ENCODE measurements at places on chromosomes 3 and 15.

DNA sequence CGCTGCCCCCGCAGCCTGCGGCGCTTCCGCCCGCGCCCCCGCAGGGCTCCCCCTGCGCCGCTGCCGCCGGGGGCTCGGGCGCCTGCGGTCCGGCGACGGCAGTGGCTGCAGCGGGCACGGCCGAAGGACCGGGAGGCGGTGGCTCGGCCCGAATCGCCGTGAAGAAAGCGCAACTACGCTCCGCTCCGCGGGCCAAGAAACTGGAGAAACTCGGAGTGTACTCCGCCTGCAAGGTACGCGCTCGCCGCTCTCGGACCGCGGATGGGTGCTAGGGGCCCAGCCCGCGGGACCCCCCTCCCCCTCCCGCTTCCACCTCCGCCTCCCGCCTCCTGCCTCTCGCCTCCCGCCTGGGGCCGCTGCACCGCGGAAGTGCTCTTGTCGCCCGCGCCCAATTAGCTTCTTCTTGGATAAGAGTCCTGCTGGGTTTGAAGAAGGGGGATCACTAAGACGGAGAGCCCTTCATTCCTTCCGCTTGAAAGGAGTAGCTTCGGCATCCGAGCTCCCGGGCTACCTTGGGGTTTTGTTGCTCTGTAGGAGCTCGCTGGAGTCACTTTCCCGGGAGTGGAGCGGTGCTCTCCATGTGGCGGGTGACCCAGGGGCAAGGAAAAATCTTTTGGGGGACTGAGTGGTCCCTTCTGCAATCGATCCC, 426 bp downstream of the KAT2B start:
- DNase-seq, result peak; percentile 85

GRCh38 chr3:46539443-46540005, 26.6 kb downstream of the LRRC2 start:
- DNase-seq, result no peak

- no peak for DNase-seq
Measured at GRCh38 chr3:188832961-188833721, 338.6 kb upstream of the TPRG1 start.

DNA sequence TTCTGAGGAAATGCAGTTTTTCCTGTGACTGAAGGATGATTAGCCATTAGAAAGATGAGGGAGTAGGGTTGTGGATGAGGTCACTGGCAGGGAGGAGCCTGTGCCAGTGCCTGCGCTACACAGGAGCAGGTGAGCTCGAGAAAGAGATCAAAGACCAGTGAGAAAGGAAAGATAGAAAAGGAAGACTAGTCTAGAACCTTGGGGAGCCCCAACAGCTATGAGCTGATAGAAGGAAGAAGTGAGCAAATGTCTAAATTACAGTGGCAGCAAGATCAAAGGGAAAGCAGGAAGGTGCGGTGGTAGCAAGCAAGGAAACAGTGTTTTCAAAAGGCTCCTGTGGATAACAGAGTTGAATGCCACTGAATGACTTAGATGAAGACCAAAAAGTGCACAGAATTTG, 39.6 kb downstream of the LNP1 start:
- no peak for DNase-seq

GRCh38 chr3:13229273-13229949, 156.2 kb upstream of the IQSEC1 start:
- no peak for DNase-seq

GRCh38 chr3:10459954-10460754, 45.2 kb downstream of the ATP2B2 start:
- DNase-seq, result peak; percentile 16

- no peak for DNase-seq
Measured at GRCh38 chr3:23086331-23086730, 116.8 kb upstream of the UBE2E2 start.

DNA sequence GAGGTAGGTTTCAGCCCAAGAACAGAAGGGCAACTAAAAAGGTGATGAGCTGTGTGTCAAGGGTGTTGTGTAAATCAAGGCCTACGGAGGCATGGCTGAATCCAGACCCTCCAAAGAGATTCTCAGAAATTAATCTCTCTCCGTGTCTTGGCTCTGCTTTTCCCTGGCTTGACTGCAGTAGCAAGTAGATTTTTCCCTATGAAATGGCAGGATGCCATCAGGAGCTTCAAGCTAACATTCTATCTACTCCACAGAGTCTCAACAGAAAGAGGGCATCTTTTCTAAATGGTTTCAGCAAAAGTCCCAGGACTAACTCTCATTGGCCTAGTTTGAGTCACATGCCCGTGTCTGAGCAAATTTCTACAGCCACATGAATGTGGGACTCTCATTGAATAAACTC, 58.3 kb downstream of the LSM3 start:
- DNase-seq, result no peak

- DNase-seq, result no peak
Measured at GRCh38 chr15:38154837-38155236, 97.8 kb upstream of the SPRED1 start.

- no peak for DNase-seq
Measured at GRCh38 chr3:29338377-29338776, 57.5 kb downstream of the RBMS3 start.

DNA sequence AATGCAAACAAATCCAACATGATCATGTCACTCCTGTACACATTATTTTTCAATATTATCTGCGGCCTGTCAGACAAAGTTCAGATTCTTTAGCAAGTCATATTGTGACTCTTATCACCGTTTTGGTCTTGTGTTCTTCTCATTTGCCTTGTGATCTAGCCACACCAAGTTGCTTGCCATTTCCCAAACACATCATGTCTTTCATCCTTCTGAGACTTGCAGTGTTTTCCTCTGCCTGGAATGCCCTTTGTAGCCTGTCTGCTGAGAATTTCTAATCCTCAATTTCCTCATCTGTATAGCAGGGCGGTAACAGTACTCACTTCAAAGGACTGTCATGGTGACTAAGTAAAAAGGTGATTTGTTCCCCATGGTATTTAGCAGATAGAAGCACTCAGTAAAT, 135.0 kb downstream of the GREM1 start:
- DNase-seq, result no peak

GRCh38 chr3:45785605-45786150, 10.7 kb downstream of the SLC6A20 start:
- DNase-seq, result no peak

DNA sequence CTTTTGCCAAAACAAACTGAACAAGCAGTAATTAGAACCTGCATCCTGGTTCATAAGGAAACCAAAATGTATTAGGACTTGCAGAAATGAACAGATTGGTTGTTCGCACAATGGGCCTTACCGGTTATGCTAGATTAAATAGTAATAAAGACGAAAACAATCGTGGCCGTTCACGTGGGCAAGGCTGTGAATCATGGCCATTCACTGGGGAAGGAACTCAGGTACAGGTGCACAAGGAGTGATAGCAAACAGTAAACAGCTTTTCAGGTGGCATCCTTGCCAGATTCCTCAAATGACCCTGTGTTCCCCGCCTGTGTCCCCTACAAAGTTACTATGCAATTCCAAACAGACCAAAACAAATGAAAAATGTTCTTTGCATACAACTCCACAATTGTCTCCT, 8.2 kb downstream of the LRIG1 start:
- peak; percentile 76 for DNase-seq

DNA sequence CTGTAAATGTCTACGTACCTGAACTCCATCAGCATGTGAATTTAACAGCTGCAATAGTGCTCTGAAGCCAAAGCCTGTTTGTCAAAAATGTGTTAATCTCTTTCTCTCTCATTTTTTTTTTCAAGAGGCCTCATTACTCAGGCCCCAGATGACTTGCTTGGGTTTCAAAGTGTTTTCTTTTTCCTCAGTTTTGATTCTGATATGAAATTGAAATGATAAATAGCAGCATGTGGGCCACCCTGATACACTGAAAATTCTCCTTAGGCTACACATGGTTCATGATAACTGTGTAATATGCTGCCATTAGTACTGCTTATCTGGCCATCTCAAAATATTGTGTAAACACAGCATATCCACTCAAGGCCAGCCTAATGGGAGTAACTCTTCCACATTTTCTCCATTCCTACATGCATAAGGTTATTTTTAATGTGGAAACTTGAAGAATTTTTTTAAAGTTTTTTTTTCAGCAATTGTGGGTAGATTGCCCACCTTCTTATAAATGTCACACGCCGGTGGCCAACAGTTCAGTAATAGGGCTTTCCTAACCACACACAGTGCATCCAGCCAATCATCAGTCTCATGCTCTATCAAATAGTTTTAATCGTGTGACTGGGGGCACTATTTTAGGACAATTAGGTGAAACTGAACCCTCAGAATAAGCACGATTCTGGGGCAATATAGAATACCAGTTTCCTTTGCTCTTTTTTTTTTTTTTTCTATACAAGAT, 13.1 kb upstream of the DENND4A start:
- no peak for DNase-seq

- no peak for DNase-seq
Measured at GRCh38 chr3:113166357-113166718, 45.0 kb upstream of the BOC start.

DNA sequence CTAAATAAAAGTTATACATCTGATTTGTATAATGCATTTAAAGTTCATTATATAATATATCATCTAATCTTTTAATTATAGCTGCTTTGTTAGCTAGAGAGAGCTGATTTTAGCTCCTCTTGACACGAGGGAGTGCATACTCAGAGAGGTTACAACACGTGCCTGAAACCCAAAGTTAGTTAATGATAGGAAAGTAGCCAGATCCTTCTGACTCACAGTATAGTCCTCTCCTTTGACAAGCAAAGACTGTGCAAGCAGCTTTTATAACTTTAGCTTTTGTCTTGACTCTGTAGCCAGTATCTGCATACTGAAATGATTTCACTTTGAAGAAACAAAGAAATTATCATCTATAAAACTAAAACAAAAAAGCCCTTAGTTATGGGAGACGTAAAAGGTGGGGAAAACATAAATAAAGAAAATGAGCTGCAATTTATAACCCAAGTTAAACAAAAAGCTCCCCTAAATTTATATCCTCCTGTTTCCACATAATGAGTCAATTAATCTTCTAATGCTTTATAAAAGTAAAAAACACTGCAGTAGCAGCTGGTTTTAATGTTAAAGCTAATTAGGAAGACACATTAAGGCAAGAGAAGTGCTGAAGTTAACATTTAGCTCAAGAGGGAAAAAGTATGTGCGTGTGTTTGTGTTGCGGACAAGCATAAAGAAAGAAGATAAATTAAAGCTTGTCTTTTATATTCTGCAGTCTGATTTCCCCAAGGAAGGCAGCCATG, 13.1 kb downstream of the GABRR3 start:
- DNase-seq, result no peak

DNA sequence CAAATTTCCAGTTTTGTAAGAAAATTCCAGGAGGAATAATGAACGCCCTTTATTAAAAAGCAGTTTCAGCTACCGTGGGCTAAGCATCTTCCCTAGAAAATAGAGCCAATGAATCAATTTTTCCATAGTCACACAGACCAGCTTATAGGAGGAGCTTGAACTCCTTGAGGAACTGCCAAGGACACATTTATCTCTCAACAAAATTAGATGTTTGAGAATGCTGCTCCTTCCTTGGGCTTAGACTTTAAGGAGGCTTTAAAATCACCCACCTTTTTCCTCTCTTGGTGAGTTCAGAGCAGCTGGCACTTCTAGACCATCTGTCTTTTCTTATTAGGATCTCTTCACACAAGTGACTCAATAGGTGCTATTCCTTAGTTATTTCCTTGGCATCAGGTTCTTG, 588.0 kb downstream of the SQOR start:
- no peak for DNase-seq

- no peak for DNase-seq
Measured at GRCh38 chr3:52851348-52851747, 16.5 kb upstream of the MUSTN1 start.

DNA sequence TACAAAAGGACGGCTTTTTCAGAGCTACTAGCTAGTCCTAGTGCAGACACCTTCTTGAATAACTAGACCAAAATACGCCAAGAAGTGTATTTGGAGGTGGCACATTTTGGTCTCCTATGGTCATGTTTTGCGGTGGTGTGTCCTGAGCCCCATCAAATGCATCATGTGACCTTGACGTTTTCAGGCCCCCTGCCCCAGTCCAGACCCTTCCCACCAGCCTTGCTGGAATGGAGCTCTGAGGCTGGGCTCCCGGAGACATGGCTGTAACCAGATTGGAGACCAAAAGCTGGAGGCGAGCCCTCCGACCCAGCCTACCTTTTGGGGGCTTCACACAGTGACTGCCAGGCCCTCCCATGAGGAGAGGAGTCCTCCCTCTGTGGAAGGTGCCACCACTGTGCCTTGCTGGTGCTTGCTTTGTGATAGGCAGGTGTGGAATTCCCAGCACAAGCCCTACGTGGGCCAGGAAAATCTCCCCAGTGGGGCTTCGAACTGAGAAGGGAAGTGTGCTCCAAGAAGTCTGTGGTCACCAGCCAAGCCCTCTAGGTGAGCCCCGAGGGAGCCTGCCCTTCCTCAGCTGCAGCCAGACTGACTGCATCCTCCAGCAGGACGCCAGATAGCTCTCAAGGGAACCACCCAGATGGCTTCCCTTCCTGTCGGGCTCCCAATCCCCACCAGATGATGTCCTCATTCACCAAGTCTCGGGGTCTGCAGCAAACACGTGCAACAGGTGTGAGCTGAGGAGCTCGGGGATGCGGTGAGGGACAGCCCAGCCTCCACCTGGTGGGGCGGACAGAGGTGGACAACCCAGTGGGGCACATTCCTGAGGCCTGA, 126.2 kb downstream of the ASB7 start:
- DNase-seq, result no peak

- DNase-seq, result no peak
Measured at GRCh38 chr15:89329329-89330084, 5.1 kb downstream of the POLG start.

GRCh38 chr3:30546934-30547333, 59.5 kb upstream of the TGFBR2 start:
- no peak for DNase-seq

- DNase-seq, result no peak
Measured at GRCh38 chr3:53166206-53166605, 5.2 kb downstream of the PRKCD start.

- no peak for DNase-seq
Measured at GRCh38 chr15:42759093-42759492, 22.2 kb upstream of the CDAN1 start.

DNA sequence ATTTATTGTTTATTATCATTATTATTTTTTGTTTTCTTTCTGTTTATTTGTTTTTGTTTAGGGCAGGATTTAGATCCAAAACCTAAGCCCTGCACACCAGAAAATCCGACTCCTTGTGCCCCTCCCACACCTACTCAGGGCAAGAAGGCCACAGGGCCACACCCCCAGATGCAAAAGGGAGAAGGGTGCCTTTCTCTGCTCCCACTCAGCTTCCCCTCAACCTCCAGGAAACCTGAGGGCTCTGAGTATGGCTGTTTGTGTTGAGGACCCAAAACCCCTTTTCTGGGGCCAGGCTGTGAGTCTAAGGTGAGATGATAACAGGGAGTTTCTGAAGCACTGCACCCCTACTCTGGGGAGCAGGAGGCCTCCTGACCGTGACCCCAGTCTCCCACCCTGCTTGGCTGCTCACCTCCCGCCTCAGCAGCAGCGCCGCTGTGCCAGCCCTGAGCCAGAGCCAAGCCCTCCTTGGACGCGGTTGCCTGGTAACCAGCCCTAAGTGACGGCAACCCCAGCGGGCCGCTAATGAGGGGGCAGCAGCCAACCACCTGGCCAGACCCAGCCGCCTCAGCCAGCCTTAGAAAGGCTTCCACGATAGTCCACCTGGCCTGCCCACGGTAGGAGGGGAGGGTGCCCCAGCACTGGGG, 6.4 kb upstream of the C15orf39 start:
- peak; percentile 44 for DNase-seq

GRCh38 chr15:57405133-57405532, 28.8 kb downstream of the CGNL1 start:
- DNase-seq, result no peak

Data from transverse colon (tissue), 4 donors.